ENCODE measurements at places on chromosomes 7 and 10. TPM values are rescaled to one million over a fixed set of nuclear protein-coding genes. Genes with fewer than 3 reads are reported as not detected.
A peak's percentile ranks its signal among the peaks of the same experiment; 100 is the strongest.

GRCh38 chr10:71072823-71073210, 139.6 kb upstream of the UNC5B start:
- no peak overlapping the region for H3K27ac ChIP-seq
- H3K4me1 ChIP-seq: peaks cover 18% of the 10 kb centered on the region
- no peaks in the 10 kb centered on the region for H3K36me3 ChIP-seq
- no peak for DNase-seq
- H3K4me3 ChIP-seq: no peak overlapping the region

The DNAJC12 gene
- 0.33 TPM for total RNA-seq

The SCIN gene
- 0.92 TPM for total RNA-seq

- no peaks in the 10 kb centered on the region for H3K27me3 ChIP-seq
- H3K36me3 ChIP-seq: no peaks in the 10 kb centered on the region
- no peak overlapping the region for H3K27ac ChIP-seq
- no peak overlapping the region for H3K4me3 ChIP-seq
- no peak for DNase-seq
Measured at GRCh38 chr7:143882604-143883078, 19.3 kb downstream of the TCAF1 start.

- H3K4me3 ChIP-seq: no peak overlapping the region
- peaks cover 9% of the 10 kb centered on the region for H3K4me1 ChIP-seq
- no peaks in the 10 kb centered on the region for H3K27me3 ChIP-seq
- no peak overlapping the region for H3K27ac ChIP-seq
- DNase-seq: no peak
Measured at GRCh38 chr7:83520726-83521125, 128.2 kb downstream of the SEMA3E start.

DNA sequence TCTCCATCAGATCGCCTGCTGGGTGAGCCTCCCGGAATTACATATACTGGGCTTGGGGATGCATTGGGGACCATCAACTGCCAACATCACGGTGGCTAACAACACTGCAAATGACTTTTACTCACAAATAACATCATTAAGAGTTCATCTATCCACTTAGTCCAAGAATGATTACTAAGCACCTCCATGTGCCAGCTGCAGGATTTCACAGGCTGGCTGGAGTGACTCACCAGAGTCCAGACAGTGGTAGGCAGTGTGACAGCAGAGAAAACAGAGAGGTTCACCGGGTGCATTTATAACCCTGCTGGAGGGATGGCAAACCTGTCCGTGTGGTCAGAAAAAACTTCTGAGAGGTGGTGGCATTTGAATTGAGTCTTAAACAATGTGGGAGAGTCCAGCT, 3.2 kb upstream of the IGFBP3 start:
- peak; percentile 89 for DNase-seq
- H3K36me3 ChIP-seq: no peaks in the 10 kb centered on the region
- peak overlapping the region; percentile 52 for H3K27ac ChIP-seq

DNA sequence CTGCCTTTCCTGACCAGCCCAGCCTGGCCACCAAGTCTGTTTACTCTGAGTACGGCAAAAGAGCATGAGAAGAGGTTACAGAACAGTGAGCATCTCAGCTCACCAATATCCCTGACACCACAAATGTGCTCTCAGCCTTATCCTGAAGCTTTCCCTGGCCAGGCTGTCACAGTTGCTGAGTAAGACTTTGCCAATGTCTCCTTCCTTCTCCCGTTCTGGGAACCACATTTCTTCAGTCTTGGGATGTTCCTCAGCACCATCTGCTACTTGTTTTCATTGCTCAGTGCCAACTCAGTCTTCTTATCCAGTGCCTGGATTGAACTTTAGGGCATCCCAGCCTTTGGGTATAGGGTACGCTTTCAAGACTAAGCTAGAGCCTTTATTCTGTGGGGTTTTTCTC, 7.1 kb upstream of the KCNIP2 start:
- no peaks in the 10 kb centered on the region for H3K27me3 ChIP-seq
- H3K4me1 ChIP-seq: no peaks in the 10 kb centered on the region
- no peak overlapping the region for H3K4me3 ChIP-seq
- H3K27ac ChIP-seq: no peak overlapping the region
- H3K36me3 ChIP-seq: no peaks in the 10 kb centered on the region

The PKD2L1 gene
- total RNA-seq: not detected

The DNAH11 gene
- not detected for total RNA-seq

GRCh38 chr10:98029149-98030092, 1.0 kb downstream of the CRTAC1 start:
- no peaks in the 10 kb centered on the region for H3K4me1 ChIP-seq
- no peak for DNase-seq
- H3K4me3 ChIP-seq: no peak overlapping the region
- no peak overlapping the region for H3K27ac ChIP-seq

DNA sequence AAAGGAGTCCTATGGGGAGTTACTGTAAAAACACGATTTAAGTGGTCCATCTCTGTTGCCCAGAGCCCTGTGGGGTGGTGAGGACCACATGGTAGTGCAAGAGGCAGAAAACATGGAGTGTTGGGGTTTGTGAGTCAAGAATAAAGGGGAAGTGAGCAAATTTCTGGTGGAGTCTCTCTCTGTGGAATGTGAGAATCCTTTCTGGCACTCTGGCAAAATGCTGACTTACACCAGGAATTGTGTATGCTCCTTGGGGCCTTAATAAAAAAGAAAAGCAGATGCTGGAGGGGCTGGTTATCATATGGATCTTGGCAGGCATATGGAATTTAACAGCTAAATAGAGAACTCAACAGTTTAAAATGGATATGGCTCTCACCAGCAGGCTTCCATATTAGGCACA, 486.0 kb downstream of the TNS3 start:
- H3K4me3 ChIP-seq: no peak overlapping the region
- no peak overlapping the region for H3K27ac ChIP-seq
- H3K27me3 ChIP-seq: no peaks in the 10 kb centered on the region
- no peaks in the 10 kb centered on the region for H3K4me1 ChIP-seq
- no peaks in the 10 kb centered on the region for H3K36me3 ChIP-seq
- DNase-seq: no peak

DNA sequence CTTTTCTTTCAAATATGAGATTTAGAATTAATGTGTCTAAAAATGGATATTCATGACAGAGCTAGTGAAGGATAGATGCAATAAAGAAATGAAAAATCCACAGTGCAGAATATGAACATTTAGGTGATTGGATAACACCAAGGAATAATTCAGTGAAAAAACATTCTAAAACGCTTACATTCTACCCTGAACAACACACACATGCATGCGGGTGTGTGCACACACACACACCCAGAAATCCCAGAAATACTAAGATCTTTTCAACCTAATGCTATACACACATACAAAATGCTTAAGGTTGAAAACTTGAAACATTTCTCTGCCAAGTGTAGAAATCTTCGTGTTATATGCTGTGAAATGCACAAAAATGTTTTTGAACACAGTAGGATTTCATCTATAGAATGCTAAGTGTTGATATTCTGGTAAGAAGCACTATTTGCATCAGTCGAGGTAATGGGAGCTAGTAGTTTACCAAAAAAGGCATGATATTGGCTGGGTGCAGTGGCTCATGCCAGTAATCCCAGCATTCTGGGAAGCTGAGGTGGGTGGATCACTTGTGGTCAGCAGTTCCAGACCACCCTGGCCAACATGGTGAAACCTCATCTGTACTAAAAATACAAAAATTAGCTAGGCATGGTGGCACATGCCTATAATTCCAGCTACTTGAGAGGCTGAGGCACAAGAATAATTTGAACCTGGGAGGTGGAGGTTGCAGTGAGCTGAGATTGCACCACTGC, 600.6 kb downstream of the PHTF2 start:
- H3K27me3 ChIP-seq: 0 out of 2 replicates have a peak, but pooled peaks cover 8% of the 10 kb centered on the region
- DNase-seq: no peak
- H3K27ac ChIP-seq: no peak overlapping the region
- H3K4me1 ChIP-seq: no peaks in the 10 kb centered on the region

The TRIM50 gene
- not detected for total RNA-seq

- no peaks in the 10 kb centered on the region for H3K36me3 ChIP-seq
- H3K27ac ChIP-seq: no peak overlapping the region
- peaks cover 15% of the 10 kb centered on the region for H3K4me1 ChIP-seq
- no peak for DNase-seq
- H3K27me3 ChIP-seq: no peaks in the 10 kb centered on the region
Measured at GRCh38 chr7:130444751-130445407, 4.1 kb upstream of the CEP41 start.

The PALD1 gene
- 5.2 TPM for total RNA-seq

DNA sequence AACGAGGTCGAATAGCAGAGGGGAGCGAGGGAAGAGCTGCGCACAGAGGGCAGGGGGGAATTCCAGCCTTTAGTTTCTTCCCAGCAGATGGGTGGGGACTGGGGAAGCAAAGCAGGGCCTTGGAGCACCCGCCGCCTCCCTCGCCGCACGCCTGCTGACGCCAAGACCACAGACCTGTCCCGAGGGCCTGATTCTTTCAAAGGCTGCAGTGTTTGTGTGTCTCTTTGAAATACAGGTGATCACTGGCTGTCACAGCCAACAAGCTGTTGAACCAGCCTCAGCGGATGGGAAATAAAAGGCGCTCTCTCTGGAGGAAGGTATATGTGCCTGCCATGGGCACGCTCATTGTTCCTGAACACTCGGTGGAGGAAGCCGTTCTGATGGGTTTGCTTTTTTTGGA, 119.3 kb downstream of the FAM53B start:
- DNase-seq: no peak
- H3K4me3 ChIP-seq: no peak overlapping the region
- no peaks in the 10 kb centered on the region for H3K27me3 ChIP-seq
- peaks cover 29% of the 10 kb centered on the region for H3K4me1 ChIP-seq

DNA sequence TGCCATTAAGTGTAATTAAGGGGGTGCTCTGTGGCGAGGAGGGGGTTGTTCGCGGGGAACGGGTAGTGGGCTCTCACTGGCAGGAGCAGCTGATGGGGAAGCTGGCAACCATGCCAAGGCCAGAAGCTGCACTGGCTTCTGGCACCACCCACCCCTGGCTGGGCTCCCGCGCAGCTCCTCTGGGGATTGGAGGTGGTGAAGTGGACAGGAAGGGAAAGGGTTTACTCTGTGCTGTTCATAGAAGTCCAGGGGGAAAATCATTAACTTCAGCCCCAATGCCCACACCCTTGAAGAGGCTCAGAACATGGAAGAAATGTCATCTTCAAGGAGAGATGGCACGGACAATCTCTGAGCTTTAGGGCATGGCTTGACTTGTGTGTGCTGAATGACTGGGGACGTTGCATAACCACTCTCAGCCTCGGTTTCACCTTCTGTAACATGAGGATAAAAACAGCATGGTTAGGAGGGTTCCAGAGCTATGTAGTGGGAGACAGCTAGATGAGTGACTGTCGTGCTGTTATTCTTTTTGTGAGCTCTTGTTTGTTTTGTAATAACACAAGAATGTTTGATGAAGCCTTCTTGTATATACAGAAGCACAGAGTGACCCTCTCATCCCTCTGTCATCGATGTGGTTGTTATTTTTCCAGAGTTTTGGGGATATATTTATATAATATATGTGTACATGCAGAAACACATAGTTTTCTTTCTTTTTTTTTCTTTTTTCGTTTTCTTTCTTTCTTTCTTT, 29.9 kb downstream of the KAZALD1 start:
- no peak for DNase-seq
- H3K36me3 ChIP-seq: no peaks in the 10 kb centered on the region
- H3K27ac ChIP-seq: no peak overlapping the region
- H3K4me1 ChIP-seq: 0 out of 2 replicates have a peak, but pooled peaks cover 7% of the 10 kb centered on the region

- DNase-seq: no peak
- H3K36me3 ChIP-seq: no peaks in the 10 kb centered on the region
- H3K4me3 ChIP-seq: no peak overlapping the region
- H3K27ac ChIP-seq: no peak overlapping the region
- no peaks in the 10 kb centered on the region for H3K27me3 ChIP-seq
- H3K4me1 ChIP-seq: peaks cover 3% of the 10 kb centered on the region
Measured at GRCh38 chr7:75861636-75862035, 17.2 kb upstream of the RHBDD2 start.

The SPDYE5 gene
- total RNA-seq: not detected

DNA sequence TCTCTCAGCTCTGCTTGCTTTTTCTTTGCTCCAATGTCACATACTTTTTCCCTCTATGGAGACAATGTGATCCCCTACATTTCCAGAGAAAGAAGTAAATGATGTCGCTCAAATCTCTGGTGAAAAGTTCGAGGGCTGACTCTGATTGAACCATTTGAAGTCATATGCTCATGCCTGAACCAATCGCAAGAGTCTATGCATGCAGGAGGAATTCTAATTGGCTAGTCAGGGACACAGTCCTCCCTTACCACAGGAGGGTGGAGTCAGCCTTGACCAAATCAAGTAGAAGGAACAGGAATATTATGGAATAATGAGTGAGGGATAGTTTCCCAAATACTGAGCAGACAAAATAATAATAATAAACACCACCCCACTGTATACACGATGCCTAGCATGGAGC, 96.8 kb downstream of the PRLHR start:
- H3K27me3 ChIP-seq: no peaks in the 10 kb centered on the region
- peaks cover 38% of the 10 kb centered on the region for H3K4me1 ChIP-seq
- H3K4me3 ChIP-seq: no peak overlapping the region
- DNase-seq: no peak
- H3K27ac ChIP-seq: no peak overlapping the region
- H3K36me3 ChIP-seq: no peaks in the 10 kb centered on the region

GRCh38 chr10:92572362-92573090, 1.4 kb downstream of the IDE start:
- peaks cover 41% of the 10 kb centered on the region for H3K4me1 ChIP-seq
- DNase-seq: no peak
- no peaks in the 10 kb centered on the region for H3K36me3 ChIP-seq
- no peaks in the 10 kb centered on the region for H3K27me3 ChIP-seq

DNA sequence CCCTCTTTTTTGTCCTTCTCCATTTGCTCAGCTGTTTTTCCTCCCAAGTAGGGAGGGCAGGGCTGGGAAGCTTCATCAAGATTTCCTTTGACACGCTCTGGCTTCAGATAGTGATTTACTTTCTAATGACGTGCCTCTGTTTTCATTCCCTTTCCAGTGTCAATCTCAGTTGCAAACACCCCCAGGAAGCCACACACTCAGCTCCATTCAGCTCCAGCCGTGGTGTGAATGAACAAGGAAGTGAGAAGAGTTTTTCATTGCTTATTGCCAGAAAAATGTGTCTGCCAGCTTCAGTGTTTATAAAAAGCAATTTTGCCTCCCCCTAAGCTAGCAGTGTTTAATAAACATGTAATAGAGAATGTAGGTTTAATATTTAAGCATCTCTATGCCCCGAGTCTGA, 108.7 kb upstream of the DPP6 start:
- peaks cover 95% of the 10 kb centered on the region for H3K27me3 ChIP-seq
- H3K36me3 ChIP-seq: no peaks in the 10 kb centered on the region
- no peak for DNase-seq
- no peak overlapping the region for H3K27ac ChIP-seq
- no peaks in the 10 kb centered on the region for H3K4me1 ChIP-seq
- H3K4me3 ChIP-seq: no peak overlapping the region

The SAMD9 gene
- 12.1 TPM for total RNA-seq

- H3K27me3 ChIP-seq: no peaks in the 10 kb centered on the region
- DNase-seq: no peak
- no peak overlapping the region for H3K4me3 ChIP-seq
- peaks cover 10% of the 10 kb centered on the region for H3K36me3 ChIP-seq
- no peak overlapping the region for H3K27ac ChIP-seq
- H3K4me1 ChIP-seq: no peaks in the 10 kb centered on the region
Measured at GRCh38 chr7:29955799-29956486, 33.7 kb downstream of the SCRN1 start.

GRCh38 chr10:35874311-35875015, 232.4 kb upstream of the FZD8 start:
- DNase-seq: no peak
- no peaks in the 10 kb centered on the region for H3K36me3 ChIP-seq
- H3K27ac ChIP-seq: no peak overlapping the region
- no peaks in the 10 kb centered on the region for H3K4me1 ChIP-seq
- no peaks in the 10 kb centered on the region for H3K27me3 ChIP-seq

Data from PC-9 (cell line).